ENCODE measurements at places on chromosomes 11 and 22. TPM values are rescaled to one million over a fixed set of nuclear protein-coding genes. Genes with fewer than 3 reads are reported as not detected.
A peak's percentile ranks its signal among the peaks of the same experiment; 100 is the strongest.

DNA sequence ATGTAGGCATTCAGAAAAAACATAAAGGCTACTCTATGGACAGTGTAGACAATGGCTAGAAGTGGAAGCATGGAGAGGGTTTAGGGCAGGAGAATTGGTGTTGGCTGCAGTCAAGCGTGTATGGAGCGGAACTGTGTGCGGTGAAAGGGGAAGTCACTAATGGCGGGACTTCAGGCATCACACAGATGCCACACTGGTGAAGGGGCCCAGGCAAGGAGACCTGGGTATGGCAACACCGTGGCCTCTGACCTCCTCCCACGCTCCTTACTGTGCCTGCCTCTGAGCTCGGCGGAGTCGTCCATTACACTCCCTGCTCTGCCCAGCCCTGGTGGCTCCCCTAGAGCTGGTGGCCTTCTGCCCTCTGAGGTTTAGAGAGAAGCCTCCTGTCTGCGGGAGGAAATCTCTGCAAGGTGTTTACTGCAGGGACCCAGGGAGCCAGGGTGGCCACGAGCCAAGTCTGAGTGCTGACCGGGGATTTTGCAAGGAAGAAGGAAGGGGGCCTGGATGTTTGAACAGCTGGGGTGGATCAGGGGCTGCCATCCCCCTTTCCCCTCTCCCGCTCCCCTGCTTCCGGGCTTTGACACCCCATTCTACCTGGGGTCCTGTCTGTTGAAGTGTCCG lies 75.1 kb upstream of the TSPAN18 start:
- no peak for DNase-seq

GRCh38 chr22:31621507-31622124 lies 40.4 kb downstream of the PISD start:
- no peak for DNase-seq

DNA sequence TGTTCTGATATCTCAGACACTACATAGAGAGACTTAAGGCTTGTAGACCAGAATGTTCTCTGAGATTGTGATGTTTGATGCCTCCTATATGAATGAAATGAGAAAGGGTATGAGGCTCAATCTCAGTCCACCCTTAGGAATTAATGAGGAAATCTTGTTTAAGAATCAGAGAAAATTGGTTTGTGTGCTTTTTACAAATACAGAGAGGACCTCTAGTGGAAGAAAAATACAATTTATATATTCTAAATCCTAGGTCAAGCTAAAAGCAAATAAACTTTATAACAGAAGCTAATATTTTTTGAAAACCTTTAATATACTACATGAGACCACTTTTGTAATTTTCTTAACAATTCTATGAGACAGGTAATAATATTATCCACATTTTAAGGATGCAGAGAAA lies 5.0 kb upstream of the OR52H1 start:
- no peak for DNase-seq

GRCh38 chr11:108432783-108433182 lies 34.5 kb downstream of the C11orf65 start:
- DNase-seq: no peak

DNA sequence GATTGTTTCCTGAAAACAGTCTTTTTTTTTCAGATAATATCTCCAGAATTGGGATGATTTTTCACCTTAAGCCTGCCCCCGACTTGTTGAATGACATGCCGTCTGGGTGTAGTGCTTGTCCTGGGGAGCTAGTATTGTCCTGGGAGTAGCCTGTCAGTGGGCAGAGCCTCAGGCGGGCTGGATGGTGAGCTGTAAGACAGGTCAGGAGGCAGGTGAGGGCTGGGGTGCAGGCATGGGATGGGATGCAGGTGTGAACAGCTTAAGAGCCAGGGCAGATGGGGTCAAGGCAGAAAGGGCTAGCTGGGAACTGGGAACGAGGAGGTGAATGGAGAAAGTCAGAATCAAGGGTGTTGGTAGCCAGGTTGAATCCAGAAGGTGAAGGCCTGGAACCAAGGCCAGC lies 200.2 kb downstream of the CSNK2A3 start:
- no peak for DNase-seq

GRCh38 chr11:15145615-15146014 lies 30.9 kb downstream of the INSC start:
- DNase-seq: no peak

- no peak for DNase-seq
These were observed 49.1 kb downstream of the JAM3 start for GRCh38 chr11:134118006-134118405.

DNA sequence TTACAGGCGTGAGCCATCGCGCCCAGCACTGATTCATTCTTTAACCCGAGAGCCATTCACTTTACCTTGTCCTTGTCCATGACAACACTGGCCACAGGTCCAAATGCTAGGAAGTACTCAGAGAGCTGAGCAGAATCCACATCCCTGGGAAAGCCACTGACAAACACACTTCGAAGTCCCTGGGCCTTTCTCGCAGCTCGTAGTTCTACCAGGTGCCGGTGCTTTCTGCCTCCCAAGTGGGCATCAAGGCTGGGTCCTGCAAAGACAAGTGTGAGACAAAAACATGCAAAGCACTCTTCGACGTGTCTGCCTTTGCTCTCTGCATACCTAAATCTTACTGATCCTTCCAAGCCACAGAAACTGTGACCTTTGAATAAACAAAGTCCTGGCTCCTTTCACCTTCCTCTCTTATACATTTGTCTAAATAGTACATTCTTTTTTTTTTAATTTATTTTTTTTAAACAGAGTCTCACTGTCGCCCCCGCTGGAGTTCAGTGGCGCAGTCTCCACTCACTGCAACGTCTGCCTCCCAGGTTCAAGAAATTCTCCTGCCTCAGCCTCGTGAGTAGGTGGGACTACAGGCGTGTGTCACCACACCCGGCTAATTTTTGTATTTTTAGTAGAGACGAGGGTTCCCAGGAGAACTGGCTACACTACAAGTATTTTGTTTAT lies 2.2 kb downstream of the TUT1 start:
- DNase-seq: no peak

GRCh38 chr11:12260731-12261521 lies 116.4 kb upstream of the PARVA start:
- DNase-seq: no peak

- DNase-seq: no peak
These were observed 68.6 kb downstream of the MICAL2 start for GRCh38 chr11:12179019-12179418.

DNA sequence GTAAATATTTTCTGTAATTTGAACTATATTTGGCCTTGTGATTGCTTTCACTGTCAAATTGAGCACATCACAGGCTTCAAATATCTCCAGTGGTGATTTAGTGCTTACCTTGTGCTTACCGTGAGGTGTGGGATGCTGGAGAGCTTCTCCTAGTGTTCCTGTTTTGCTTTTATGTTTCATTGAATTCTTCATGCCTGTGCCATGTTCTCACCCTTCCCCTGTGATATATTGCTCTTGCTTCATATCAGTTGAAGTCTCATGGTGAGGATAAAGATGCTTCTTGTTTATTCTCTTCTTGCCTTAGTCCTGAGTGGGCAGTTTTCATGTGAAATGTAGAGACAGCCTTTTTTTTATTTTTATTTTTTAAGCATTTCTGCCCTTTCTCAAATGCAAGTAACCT lies 198.0 kb upstream of the PDGFD start:
- no peak for DNase-seq

DNA sequence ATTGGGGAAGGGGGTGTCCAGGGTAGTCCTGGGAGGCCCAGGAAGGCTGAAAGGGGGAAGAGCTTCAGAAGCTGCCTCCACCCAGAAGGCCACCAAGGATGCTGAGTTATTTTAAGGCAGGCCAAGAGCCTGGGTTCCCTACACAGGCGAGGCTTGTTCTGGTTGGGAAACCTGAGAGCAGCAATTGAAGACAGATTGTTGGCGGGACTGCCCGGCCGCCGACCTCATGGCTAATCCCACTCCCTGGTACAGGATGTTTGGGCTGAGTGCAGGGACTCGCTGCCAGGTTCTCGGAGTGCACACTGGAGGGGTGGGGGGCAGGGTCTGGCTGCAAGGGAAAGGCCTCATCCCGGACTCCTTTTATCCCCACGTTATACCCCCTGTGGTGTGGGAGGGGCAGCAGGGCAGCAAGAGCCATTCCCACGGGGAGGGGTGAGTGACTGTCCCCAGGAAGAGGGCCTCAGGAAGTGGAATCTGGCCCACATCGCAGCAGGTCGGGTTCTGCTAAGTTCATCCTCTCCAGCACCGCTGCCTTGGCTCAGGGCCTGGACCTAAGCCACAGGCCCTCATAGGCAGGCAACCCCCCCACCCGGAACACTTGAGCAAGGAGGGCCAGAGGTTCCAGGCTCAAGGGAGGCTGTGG lies 43.6 kb upstream of the PRR5 start:
- no peak for DNase-seq

DNA sequence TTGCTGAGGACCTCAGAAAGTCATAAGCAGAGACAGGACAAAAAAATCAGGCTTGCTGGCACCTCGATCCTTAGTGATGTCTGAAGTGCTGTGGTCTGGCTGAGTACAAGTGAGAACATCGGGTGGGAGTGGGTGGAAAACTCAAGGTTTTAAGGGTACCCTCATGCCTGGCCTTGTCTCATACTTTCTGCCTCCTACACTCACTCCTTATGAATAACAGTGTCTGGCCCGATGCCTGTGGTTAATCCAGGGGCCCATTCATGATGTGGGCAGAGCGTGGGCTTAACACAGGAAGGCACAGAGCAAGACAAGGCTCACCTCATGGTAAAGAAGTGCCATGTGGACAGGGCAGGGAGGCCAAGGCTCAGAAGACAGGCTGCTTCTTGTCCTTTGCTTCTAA lies 11.0 kb upstream of the UCP3 start:
- DNase-seq: peak; percentile 38

- no peak for DNase-seq
These were observed 12.0 kb downstream of the UPK3A start for GRCh38 chr22:45296628-45297297.

DNA sequence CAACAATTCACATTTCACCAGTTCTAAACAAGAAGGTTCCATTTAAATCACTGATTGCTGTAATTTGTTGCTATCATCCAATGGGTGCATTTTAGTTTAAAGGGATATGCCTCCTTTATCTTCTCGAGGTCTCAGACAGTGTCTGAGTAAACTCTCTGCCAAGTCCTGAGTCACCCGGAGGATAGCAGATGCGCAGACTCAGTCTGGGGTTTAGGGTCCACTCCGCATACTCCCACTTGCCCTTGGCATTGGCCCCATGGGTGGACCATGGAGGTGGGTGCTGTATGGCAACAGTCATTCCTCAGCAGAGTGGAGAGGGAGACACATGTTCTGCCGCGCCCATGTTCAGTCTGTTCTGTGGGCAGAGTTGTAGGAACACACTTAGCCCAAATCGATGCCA lies 65.4 kb upstream of the CRTAM start:
- DNase-seq: no peak

- no peak for DNase-seq
These were observed 14.0 kb upstream of the TUB start for GRCh38 chr11:8066911-8067455.

DNA sequence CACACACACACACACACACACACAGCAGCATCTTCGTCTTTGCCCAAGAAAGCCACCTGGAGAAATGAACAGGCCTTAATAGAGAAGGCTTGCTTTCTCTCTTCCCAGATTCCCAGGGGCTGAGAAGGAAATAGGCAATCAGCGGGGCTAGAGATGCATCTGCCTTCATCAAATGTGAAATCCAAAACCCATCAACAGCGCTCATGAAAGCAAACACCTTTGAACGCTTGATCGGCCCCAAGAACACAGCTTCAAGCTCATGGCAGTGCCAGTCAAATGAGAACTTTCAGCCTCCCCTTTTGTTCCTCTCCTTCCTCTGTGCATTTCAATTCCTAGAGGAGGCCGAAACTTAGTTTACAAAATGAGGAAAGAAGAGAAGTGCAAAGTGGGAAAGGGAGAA lies 122.7 kb downstream of the EFCAB6 start:
- no peak for DNase-seq

DNA sequence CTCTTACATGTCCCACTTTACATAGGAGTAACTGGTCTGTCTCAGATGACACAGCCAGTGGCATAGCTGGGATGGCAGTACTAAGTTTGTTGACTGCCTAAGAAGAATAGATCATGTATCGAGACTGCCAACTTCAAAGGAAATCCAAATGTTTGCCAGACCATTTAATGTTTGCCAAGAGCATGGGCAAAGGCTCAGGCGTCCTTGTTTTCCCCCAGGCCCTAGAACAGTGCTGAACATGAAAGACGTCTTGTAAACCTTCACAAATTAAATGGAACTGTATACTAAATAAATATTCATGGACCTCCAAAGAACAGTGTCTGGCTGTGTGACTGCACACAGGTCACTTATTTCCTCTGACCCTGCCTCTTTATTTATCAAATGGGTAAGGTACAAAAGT lies 234.7 kb upstream of the CCDC90B start:
- no peak for DNase-seq

DNA sequence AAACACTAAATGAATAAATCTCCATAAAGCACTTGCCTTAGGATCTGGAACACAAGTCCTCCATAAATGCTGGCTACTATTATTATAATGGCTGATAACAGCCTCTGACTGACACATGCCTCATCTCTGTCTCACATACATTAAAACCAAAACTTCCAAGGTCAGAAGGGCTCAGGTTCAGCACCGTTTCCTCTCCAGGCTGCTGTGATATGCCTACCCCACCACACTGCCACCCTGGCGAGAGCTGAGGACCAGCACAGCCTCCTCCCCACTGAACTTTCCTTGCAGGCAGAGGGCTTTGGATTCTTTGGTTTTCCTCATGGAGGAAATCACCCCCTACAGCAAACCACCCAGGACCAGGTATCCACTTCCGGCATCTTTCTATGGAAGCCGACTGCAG lies 112.8 kb downstream of the ABTB2 start:
- no peak for DNase-seq

GRCh38 chr22:20021196-20022181 lies 579 bp downstream of the TANGO2 start:
- DNase-seq: no peak

GRCh38 chr11:90512846-90513245 lies 290.0 kb upstream of the CHORDC1 start:
- no peak for DNase-seq

- no peak for DNase-seq
These were observed 116.5 kb upstream of the MTNR1B start for GRCh38 chr11:92852946-92853345.

DNA sequence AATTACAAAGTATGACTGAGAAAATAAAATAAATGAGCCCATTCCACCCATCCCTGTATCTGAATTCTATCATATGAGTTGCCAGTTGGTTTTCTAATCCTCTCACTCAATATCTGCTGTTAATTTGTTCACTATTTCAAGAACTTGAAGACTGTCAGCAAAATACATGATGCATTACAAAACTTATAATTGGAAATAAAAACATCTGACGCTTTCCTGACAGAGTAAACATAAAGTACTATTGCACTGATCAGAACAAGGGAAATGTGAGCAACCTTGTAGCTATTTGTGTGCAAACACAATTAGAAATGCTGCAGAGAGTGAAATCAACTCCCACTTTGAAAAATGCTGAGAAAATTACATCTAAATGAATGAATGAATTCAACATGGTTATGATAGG lies 97.1 kb downstream of the MPPED2 start:
- DNase-seq: no peak

The CHADL gene
- 0.60 TPM for total RNA-seq

The MAPK8IP2 gene
- 0.16 TPM for total RNA-seq

The TPBGL gene
- total RNA-seq: 0.47 TPM

The SYT7 gene
- 0.35 TPM for total RNA-seq

The RFPL2 gene
- total RNA-seq: not detected
